Natural killer cell (primary cell): ENCODE measurements at places on chromosomes 6 and 20. TPM values are rescaled to one million over a fixed set of nuclear protein-coding genes. Genes with fewer than 3 reads are reported as not detected.

RIPPLY2 gene
- not detected for total RNA-seq

GRCh38 chr6:22749696-22750095, 180.3 kb downstream of the HDGFL1 start:
- H3K27ac ChIP-seq = no peak overlapping the region
- no peak overlapping the region for H3K4me3 ChIP-seq
- H3K4me1 ChIP-seq = no peaks in the 10 kb centered on the region
- no peaks in the 10 kb centered on the region for H3K36me3 ChIP-seq

DNA sequence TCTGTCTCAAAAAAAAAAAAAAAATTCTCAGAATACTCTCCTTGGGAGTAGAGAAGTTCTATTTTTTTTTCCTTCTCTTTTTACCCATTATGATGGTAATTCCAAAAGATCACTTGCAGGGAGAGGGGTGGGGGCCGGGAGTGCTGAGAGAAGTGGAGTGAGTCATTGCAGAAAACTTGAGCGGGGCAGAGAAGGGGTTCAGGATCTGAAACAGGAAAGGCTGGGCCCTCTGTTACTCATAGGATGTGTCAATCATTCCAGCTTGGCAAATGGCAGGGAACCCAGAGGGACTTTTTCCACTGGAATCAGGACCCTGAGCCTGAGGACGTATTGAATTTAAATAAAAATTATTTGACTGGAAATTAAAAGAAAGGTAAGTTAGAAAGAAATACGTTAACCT, 111.4 kb upstream of the ARMC2 start:
- no peaks in the 10 kb centered on the region for H3K36me3 ChIP-seq
- H3K4me3 ChIP-seq = no peak overlapping the region
- H3K4me1 ChIP-seq = no peaks in the 10 kb centered on the region

AKAP12 gene
- total RNA-seq = 0.07 TPM

DNA sequence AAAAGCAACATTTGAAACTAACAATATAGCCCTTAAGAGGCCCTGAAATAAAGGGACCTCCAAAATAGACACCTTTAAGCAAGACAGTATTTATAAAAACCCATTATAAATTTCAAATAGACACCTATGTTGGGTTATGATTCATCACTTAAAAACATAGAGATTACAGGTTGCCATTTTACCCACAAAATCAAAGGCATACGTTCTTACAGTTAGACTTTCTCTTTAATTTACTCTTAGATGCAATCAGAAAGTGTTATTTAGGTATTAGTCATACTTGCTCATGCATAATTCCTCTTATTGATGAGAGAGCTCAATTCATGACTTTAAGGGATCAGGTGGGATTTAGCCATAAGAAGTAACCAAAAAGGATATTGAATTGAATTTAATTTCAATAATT, 51.5 kb upstream of the TMEM200A start:
- H3K36me3 ChIP-seq = no peaks in the 10 kb centered on the region
- no peaks in the 10 kb centered on the region for H3K4me1 ChIP-seq
- no peak overlapping the region for H3K4me3 ChIP-seq
- no peaks in the 10 kb centered on the region for H3K27me3 ChIP-seq
- H3K27ac ChIP-seq = no peak overlapping the region
- DNase-seq = no peak

GRCh38 chr20:23445596-23446217, 6.2 kb downstream of the CSTL1 start:
- no peak overlapping the region for H3K4me3 ChIP-seq
- H3K27ac ChIP-seq = no peak overlapping the region
- H3K4me1 ChIP-seq = peaks cover 9% of the 10 kb centered on the region
- H3K36me3 ChIP-seq = no peaks in the 10 kb centered on the region
- no peaks in the 10 kb centered on the region for H3K27me3 ChIP-seq

GRCh38 chr6:39684790-39685488, 40.3 kb downstream of the KIF6 start:
- no peaks in the 10 kb centered on the region for H3K36me3 ChIP-seq
- H3K4me3 ChIP-seq = no peak overlapping the region
- H3K4me1 ChIP-seq = no peaks in the 10 kb centered on the region

PRND gene
- not detected for total RNA-seq

HLA-DRB5 gene
- total RNA-seq = 17.9 TPM
